ENCODE measurements at places on chromosomes 11 and 22. TPM values are rescaled to one million over a fixed set of nuclear protein-coding genes. Genes with fewer than 3 reads are reported as not detected.
A peak's percentile ranks its signal among the peaks of the same experiment; 100 is the strongest.

DNA sequence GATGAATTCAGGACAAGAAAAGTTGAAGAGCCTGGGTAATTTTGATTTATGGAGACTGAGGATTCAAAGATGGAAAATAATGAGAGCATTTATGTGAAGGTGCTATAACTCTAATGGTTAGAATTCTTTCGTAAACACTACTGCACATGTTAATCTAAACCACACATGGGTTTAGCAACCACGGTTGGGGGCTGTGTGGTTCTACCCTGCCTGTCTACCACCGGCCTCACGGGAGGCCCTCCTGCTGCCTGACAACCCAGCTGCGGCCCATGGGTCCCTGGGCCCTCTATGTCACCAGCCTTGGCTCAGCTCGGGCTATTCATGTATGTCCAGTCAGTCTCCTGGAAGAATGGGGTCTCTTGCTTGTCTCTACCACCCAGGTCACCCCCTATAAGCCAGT is 68.5 kb upstream of the ARFGAP3 start:
- no peak overlapping the region for H3K4me3 ChIP-seq
- H3K27me3 ChIP-seq, result no peaks in the 10 kb centered on the region
- H3K4me1 ChIP-seq, result peaks cover 40% of the 10 kb centered on the region
- H3K36me3 ChIP-seq, result no peaks in the 10 kb centered on the region

- peaks cover 5% of the 10 kb centered on the region for H3K27me3 ChIP-seq
- H3K36me3 ChIP-seq, result peaks cover 5% of the 10 kb centered on the region
- no peak overlapping the region for H3K4me3 ChIP-seq
- H3K4me1 ChIP-seq, result peaks cover 7% of the 10 kb centered on the region
- no peak for DNase-seq
These were observed 123.4 kb downstream of the C11orf58 start for GRCh38 chr11:16861862-16862261.

- H3K36me3 ChIP-seq, result peaks cover 12% of the 10 kb centered on the region
- DNase-seq, result peak; percentile 69
- H3K27me3 ChIP-seq, result no peaks in the 10 kb centered on the region
- H3K4me1 ChIP-seq, result peaks cover 78% of the 10 kb centered on the region
- H3K4me3 ChIP-seq, result peak within 1 kb of the TSS; percentile 99
These were observed at the start of gene SORL1 for GRCh38 chr11:121451986-121452608. SORL1 (plus strand) TSS chr11:121452314; CDS start chr11:121452332, 18 bp downstream.

- H3K27me3 ChIP-seq, result no peaks in the 10 kb centered on the region
- H3K4me3 ChIP-seq, result no peak overlapping the region
- H3K36me3 ChIP-seq, result peaks cover 5% of the 10 kb centered on the region
- H3K27ac ChIP-seq, result no peak overlapping the region
These were observed 15.4 kb downstream of the SRPRA start for GRCh38 chr11:126253265-126253664.

The SYNGR1 gene
- 0.47 TPM for total RNA-seq

GRCh38 chr11:78564490-78565467 is 9.9 kb downstream of the NARS2 start:
- H3K4me1 ChIP-seq, result peaks cover 20% of the 10 kb centered on the region
- H3K36me3 ChIP-seq, result peaks cover 5% of the 10 kb centered on the region
- H3K27ac ChIP-seq, result peak overlapping the region; percentile 84
- no peak overlapping the region for H3K4me3 ChIP-seq
- no peaks in the 10 kb centered on the region for H3K27me3 ChIP-seq

DNA sequence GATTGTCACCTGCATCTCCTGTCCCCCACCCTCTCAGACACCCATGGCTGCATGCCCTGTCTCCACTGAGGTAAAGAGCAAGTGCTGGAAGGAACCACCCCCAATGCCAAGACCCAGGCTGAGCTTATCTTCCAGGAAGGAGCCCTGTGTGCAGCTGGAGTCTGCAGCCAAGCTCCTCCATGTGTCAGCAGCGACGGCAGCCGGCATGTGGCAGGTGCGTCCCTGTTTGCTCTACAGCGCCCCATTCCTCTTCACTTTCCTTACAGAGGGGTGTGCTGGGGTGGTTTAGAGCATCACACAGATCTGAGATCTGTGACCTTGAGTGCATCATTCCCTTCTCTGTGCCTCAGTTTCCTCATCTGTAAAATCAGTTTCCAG is 7.7 kb upstream of the MN1 start:
- H3K27ac ChIP-seq, result no peak overlapping the region
- peaks cover 3% of the 10 kb centered on the region for H3K36me3 ChIP-seq
- peaks cover 11% of the 10 kb centered on the region for H3K4me1 ChIP-seq

GRCh38 chr11:131944736-131945135 is 574.3 kb downstream of the NTM start:
- H3K4me3 ChIP-seq, result no peak overlapping the region
- DNase-seq, result no peak
- H3K27me3 ChIP-seq, result no peaks in the 10 kb centered on the region

DNA sequence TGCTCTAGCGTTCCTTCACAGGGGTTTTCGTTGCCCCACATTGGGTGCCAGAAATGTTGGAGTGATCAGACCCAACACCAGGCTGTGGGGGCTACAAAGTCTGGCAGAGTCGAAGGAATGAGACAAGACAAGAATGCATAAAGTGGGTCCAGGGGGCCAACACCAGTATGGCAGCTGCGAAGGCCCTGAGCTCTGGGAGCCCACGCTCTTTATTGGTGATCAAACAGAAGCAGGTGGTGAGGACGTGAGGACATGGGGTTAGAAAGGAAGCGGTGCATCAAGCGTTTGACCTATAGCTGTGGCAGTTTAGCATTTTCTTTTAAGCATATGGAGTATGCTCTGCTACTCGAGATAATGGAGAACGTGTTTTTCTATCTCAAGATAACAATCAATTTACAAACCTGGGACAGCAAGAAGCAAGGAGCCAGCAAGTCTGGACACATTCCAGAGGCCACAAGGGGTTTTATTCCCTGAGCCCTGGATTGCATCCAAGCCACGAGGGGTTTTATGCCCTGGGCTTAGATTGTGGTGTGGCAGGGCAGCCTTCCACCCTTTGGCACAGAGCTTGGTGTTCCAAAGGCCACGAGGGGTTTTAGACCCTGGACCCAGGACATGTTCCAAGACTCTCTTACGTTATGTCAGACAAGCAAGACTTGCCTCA is 3.9 kb upstream of the DNAJB13 start:
- H3K36me3 ChIP-seq, result peaks cover 5% of the 10 kb centered on the region
- peaks cover 2% of the 10 kb centered on the region for H3K4me1 ChIP-seq
- DNase-seq, result no peak
- H3K27ac ChIP-seq, result no peak overlapping the region
- H3K4me3 ChIP-seq, result no peak overlapping the region
- peaks cover 10% of the 10 kb centered on the region for H3K27me3 ChIP-seq

- peaks cover 8% of the 10 kb centered on the region for H3K27me3 ChIP-seq
- H3K36me3 ChIP-seq, result no peaks in the 10 kb centered on the region
- no peak overlapping the region for H3K27ac ChIP-seq
- no peak overlapping the region for H3K4me3 ChIP-seq
These were observed 30.4 kb downstream of the DUSP8 start for GRCh38 chr11:1541474-1542204.

The SMIM35 gene
- total RNA-seq, result 0.30 TPM

DNA sequence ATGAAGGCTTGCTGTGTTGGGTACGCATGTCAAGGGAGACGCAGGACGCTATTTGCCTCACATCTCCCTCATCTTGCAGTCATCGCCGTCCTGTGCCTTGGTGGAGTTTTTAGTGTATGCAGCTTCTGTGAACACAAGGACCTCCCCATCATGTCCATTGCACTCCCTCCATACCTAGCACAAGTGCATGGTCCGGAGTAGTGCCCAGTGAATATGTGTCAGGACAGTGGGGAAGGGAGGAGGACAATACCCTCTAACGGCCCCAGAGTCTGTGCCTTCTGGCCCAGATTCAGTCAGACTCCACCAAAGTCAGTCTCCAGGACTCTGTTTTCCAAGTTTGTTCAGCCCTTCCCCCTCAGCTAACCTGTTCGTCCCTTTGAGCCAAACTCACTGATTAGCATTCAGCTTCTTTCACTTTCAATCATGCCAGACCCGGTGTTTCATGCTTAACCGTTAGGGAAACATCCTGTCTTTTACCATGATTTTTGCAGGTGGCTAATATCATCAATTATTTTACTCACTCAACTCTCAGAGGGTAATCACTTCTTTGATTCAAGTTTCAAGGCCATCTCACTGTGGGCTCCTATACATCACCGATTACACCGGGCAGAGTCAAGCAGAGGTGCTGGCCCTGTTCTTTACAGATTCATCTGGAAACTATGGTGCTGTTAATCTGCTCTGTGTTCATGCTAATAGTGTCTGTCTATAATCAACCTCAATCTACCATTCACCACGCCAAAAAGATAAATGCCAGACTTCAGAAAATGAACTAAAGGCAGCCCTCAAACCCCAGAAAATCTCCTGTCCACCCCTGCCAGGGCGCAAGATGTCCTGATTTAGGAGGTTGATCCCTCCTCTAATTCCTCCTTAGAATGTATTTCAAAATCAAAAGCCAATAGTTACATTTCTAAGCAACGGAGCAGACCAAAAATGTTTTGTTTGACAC is 156.5 kb downstream of the RRAS2 start:
- no peak overlapping the region for H3K27ac ChIP-seq
- H3K4me3 ChIP-seq, result peak overlapping the region; percentile 37
- no peaks in the 10 kb centered on the region for H3K36me3 ChIP-seq
- DNase-seq, result no peak

The OR8H2 gene
- total RNA-seq, result not detected

- H3K4me1 ChIP-seq, result peaks cover 73% of the 10 kb centered on the region
- H3K4me3 ChIP-seq, result peak overlapping the region; percentile 82
- H3K27ac ChIP-seq, result peak overlapping the region; percentile 99
- no peaks in the 10 kb centered on the region for H3K27me3 ChIP-seq
- H3K36me3 ChIP-seq, result peaks cover 6% of the 10 kb centered on the region
These were observed 49.9 kb downstream of the STIM1 start for GRCh38 chr11:3905080-3905953.

DNA sequence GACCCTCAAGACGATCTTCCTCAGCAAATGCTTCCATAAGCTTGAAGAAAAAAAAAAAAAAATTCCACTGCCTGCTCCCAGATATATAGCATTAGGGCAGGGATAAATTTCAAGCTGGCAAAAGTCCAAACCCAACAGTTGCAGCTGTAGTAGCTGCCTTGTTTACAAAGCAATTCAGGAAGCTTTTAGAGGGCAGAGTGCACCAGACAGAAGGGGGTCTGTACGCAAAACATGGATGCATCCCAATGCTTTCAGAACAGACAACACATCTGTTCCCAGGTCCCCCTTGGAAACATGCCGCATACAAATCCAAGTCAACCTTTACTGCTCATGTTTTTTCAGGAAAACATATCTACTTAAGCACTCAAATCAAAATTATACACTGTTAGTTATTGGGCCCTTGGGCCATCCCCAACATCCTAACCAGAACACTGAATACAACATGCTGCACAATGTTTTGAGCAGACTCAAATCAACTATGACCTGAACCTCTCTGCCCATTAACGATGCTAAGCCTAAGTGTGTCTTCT is 94.5 kb downstream of the CADM1 start:
- no peaks in the 10 kb centered on the region for H3K36me3 ChIP-seq
- H3K4me3 ChIP-seq, result no peak overlapping the region
- H3K4me1 ChIP-seq, result no peaks in the 10 kb centered on the region

GRCh38 chr11:19646921-19647320 is 65.7 kb upstream of the NAV2 start:
- no peak overlapping the region for H3K27ac ChIP-seq
- peaks cover 4% of the 10 kb centered on the region for H3K36me3 ChIP-seq
- H3K27me3 ChIP-seq, result peaks cover 44% of the 10 kb centered on the region
- H3K4me3 ChIP-seq, result no peak overlapping the region
- no peaks in the 10 kb centered on the region for H3K4me1 ChIP-seq
- no peak for DNase-seq

GRCh38 chr22:46829941-46830715 is 67.7 kb downstream of the TBC1D22A start:
- DNase-seq, result no peak
- peaks cover 26% of the 10 kb centered on the region for H3K4me1 ChIP-seq
- H3K27me3 ChIP-seq, result no peaks in the 10 kb centered on the region
- H3K4me3 ChIP-seq, result no peak overlapping the region

- no peak for DNase-seq
- peaks cover 14% of the 10 kb centered on the region for H3K36me3 ChIP-seq
- no peak overlapping the region for H3K4me3 ChIP-seq
- H3K27ac ChIP-seq, result peak overlapping the region; percentile 91
These were observed 8.8 kb downstream of the RBM14 start for GRCh38 chr11:66625041-66625751.

GRCh38 chr22:36734171-36735058 is 30.9 kb upstream of the CACNG2 start:
- no peak for DNase-seq
- H3K27ac ChIP-seq, result no peak overlapping the region
- H3K4me1 ChIP-seq, result peaks cover 8% of the 10 kb centered on the region
- H3K36me3 ChIP-seq, result peaks cover 3% of the 10 kb centered on the region

The CHRDL2 gene
- not detected for total RNA-seq

DNA sequence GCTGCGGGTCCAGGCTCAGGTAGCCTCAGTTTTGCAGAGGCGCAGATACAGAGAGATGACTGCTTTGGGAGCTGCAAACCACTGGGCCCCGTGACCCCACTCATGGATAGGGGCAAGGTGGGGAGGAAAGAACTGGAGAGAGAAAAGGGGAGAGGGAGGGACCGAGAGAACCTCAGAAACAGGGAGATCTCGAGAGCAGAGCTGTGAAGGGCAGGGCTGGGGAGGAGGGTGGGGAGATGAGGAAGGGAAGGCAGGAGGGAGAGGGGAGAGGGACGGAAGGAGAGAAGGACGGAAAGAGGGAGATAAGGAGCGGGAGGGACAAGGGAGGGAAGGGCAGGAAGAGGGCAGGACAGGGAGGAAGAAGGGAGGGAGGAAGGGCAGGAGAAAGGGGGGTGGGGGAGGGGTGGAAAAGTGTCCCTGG is 46.3 kb downstream of the IGLL1 start:
- no peak overlapping the region for H3K4me3 ChIP-seq
- DNase-seq, result no peak

The OR52I1 gene
- not detected for total RNA-seq

DNA sequence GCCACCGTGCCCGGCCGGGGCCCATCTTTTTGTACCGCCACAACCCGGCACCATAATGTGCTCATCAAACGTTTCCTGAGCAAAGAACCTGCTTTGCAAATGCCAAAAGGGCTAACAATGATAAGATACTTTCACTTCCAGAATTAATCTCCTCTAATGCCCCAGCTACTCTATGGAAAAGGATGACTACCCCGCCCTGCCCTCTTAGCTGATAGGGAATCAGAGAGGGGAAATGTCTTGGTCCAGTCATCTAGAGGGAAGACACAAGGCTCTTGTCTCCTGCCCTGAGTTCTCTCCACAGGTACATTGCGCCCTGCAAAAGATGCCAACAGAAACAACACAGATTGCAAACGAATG is 586 bp downstream of the TTLL1 start:
- H3K27ac ChIP-seq, result peak overlapping the region; percentile 81
- H3K36me3 ChIP-seq, result peaks cover 3% of the 10 kb centered on the region
- peaks cover 16% of the 10 kb centered on the region for H3K4me1 ChIP-seq
- H3K27me3 ChIP-seq, result no peaks in the 10 kb centered on the region
- DNase-seq, result no peak

Measured in T-helper 17 cell (primary cell).